ENCODE measurements at places on chromosomes 2 and 18. TPM values are rescaled to one million over a fixed set of nuclear protein-coding genes. Genes with fewer than 3 reads are reported as not detected.

Gene KCNF1
- 0.90 TPM for total RNA-seq

Gene GCG
- not detected for total RNA-seq

Gene CTNNA2
- 9.0 TPM for total RNA-seq

- H3K27me3 ChIP-seq: no peaks in the 10 kb centered on the region
- no peaks in the 10 kb centered on the region for H3K4me1 ChIP-seq
- DNase-seq: no peak
- H3K36me3 ChIP-seq: peaks cover 16% of the 10 kb centered on the region
- no peak overlapping the region for H3K27ac ChIP-seq
These were observed 24.2 kb upstream of the C2orf42 start for GRCh38 chr2:70214953-70215549.

DNA sequence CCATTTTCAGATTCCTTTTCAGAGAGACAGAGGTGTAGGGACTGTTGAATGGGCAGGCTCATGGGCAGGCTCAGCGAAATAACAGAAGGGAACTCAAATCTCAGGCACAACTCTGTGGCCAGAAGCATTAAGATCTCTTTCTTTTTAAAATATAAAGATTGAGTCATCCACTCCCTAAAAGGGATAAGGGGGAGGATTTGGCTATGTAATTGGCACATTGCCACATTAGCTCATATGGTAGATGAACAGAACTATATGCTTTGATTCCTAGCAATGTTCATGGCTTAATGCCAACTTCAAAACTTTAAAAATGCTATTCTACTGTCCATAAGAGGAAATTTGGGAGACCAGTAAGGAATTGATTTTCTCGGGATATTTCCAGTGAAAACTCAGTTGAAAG, 53.8 kb upstream of the SLC5A7 start:
- H3K4me3 ChIP-seq: no peak overlapping the region
- no peak for DNase-seq
- H3K36me3 ChIP-seq: no peaks in the 10 kb centered on the region

Measured in H1 (cell line).